Activated naive CD4-positive, alpha-beta T cell treated with anti-CD3 and anti-CD28 coated beads for 36 hours (primary cell): ENCODE measurements at places on chromosomes 2 and 18.

DNA sequence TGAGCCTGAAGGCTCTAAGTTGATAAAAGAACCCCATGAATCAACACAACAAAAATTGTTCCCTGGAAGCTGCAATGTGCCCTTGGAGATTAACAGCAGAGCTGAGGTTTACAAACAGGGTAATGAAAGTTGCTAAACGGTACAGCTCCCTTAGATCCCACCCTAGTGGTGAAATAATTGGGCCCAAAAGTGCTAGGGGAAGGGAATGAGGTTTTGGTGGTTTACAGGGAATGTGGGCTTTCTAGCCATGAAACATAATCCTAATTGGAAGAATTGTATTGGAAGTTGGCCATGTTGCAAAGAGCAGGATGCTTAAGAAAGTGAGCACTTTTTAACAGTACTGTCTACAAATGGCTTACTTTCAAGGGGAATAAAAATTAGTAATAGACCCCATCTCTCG is 180.2 kb upstream of the SMIM21 start:
- DNase-seq: no peak

DNA sequence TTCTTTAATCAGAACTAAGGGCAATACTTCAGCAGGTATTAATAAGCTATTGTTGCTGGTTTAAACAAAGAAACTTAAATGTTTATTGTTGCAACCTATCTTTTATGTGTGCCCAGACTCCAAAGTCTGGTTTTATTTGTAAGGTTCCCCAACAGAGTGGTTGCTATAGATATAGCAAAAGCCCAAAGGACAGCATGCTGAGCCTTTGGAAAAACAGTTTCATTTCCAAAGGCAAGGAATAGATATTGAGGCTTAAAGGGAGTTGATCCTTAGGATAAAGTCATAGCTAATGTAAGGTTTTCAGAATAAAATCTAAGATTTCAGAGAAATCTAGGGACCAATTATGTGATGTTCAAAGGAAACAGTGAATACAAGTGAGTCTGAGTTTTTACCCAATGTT is 413.2 kb upstream of the SLC14A2 start:
- DNase-seq: no peak

DNA sequence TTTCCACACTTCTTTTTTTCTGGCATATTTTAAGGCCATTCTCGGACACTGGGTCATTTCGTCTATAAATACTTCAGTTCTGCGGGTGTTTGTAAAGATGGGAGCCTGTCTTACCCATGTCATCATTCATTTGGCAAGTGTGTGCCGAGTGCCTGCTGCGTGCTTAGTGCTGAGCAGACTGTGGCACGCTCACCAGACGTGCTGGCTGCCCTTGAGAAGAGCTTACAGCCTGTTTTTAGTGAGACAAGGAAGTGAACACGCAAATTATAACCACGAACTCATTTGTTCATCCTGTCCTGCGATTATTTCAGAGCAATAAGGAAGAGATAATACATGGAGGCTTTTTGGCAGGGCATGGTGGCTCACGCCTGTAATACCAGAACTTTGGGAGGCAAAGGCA is 10.4 kb upstream of the STON1 start:
- no peak for DNase-seq

- no peak for DNase-seq
These were observed 45.6 kb upstream of the GALNT3 start for GRCh38 chr2:165839610-165840009.

- DNase-seq: peak; percentile 1
These were observed 24.8 kb downstream of the GPC1 start for GRCh38 chr2:240460253-240460711.

DNA sequence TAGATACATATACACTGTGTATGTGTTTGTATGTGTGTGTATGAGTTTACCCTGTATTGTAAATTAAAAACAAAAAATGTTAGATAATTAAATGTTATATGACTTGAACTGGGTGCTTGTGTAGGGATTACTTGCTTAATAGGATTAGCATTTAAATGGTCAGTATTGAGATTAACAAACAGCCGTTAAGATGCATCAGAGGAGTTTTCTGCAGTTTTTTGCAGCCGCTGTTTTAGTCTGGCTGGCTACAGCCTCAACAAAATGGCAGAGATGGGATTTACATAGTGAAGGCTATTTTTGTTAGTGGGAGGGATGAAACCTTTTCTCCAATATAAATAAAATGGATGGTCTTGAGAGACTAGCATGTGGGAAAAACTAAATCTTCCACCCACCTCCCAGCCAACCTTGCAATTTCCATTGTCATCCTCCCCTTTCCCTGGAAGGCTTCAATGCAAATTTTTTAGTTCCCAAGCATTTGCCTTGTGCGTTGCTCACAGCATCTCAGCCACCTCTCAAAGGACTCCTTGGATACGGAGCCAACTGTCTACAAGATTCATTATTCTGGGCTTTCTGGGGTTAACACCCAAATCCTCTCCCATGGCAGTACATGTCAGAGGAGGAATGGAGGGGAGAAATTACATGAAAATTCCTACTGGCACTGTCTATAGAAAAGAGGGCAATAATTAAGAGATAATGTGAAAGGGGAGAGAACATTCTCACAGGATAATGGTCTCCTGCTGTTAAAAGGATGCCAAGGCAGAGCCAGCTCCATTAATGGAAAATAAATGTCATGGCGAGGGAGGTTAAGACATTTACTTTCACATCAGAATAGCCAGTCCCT is 351.9 kb downstream of the CDH2 start:
- DNase-seq: no peak

GRCh38 chr2:110852051-110852450 is 119.7 kb downstream of the ACOXL start:
- DNase-seq: no peak
